ENCODE measurements at places on chromosomes 13 and 19.

GRCh38 chr13:113098162-113098732 is 7.3 kb upstream of the F7 start:
- DNase-seq = no peak

GRCh38 chr13:74253161-74253560 is 119.0 kb upstream of the KLF12 start:
- DNase-seq = no peak

DNA sequence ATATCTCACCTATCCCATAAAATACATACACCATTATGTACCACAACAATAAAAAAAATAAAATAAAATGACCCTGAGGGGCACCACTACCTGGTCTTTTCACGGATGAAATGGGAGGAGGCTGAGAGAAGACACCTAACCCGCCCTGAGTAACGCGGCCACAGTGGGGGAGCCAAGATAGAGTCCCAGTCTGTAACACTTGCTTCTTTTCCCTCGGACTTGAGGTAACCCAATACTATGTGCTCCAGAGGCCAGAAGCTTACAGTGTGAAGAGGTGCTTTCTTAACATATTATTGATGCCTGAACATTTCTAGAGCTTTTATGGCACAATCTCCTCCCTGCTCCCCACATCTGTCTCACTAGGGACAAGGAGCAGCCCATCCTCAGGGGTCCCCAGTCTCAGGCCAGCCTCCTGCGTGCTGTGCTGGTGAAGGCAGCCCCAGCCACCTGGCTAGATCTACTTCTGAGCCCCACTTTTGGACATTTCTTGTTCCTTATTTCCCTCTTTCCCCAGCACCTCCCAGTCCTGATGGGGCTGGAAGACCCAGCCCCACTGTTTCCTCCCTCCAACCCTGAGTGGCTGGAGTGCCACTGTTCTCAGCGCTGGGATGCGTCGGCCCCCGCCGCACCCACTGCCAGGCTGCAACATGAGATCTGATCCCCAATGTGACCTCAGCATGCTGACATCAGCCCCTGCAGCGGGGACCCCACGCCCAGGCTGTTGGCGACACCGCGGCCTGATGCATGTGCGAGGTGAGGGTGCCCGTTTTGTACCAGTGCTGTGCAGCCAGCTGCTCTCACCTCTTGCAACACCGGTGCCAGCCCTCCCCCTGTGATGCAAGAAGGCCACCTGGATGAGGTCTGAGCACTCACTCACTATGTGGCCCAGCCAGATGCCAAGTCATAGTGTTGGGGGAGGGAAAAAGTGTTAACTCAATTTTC is 143.3 kb downstream of the DCLK1 start:
- DNase-seq = no peak

GRCh38 chr19:12880551-12881171 is 588 bp downstream of the DNASE2 start:
- DNase-seq = no peak

DNA sequence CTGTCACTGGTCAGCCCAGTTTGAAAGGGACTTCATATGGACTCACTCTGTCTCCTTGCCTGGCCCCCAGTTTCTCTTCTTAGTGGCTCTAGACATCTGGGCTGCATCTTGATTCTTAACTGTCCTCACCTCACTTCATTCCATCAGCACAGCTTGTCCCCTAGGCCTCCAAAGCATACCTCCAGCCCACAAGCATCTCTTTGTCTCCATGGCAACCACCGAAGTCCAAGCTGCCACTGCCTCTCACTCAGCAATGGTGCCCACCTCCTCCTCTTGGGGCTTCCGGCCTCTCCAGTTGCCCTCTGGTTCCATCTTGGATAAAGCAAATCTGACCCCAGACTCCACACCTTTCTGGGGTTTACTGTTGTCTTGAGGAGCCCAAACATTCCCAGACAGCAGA is 9.9 kb upstream of the KLHL26 start:
- no peak for DNase-seq

DNA sequence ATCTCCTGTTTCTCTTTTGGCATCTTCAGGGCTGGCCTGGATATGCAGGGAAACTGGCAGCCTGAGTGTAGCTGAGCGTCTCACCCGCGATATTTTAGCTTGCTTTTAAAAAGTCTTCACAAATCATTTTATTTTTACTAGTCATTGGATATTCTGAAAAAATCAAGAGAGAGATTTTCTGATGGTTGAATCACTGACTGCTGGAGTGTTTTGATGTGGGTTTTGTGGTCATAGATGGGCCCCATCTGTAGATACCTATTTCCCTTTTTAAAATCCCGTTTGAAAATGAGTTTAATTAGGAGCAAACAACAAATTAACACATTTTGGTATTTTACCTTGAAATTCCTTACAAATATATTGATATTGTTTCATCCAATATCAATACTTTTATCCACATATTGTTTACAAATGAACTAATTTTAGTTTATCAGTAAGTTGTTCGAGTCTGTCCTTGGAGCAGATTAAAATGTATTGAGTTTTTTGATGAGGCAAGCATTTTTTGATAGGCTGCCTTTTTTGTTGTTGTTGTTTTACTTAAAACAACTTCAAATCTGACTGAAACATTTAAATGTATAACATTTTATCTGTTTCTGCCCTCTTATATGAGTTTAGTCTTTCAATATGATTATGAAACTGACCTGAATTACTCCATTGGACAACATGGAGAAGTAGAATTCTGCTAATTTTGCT is 21.5 kb upstream of the OXGR1 start:
- DNase-seq = no peak

DNA sequence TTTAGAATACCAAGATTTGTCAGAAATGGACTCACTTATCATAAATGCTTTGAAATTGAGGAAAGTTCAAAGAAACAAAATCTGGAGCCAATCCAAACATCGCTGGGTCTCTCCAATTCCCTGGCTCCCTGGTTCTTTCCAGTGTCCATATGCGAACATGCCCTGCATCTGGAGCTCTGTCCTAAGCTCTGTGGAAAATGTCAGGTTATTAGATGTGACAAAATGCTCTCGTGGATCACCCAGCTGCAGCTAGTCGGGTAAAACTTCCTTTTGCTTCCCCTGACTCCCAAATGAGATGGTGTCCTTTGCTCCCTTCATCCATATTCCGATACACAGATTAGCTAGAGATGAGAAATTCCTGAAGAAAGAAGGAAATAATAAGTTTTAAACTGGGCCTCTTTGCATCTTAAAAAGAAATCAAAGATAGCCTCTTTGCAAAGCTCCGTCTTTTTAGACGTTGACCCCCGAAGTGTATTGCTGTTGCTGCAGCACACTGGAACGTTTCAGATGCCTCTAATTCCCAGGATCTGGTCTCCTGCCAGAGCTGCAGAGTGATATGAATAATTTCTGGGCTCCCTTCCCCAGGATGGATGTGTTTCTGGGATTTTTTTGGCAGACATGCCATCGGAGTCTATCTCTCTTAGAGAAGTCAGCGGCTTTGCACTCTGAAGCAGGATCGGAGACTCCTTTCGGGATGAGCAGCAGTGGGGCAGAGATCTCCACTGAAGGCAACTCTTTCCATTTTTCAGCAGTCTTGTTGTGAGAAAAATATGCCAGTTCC is 102.9 kb downstream of the TEX26 start:
- DNase-seq = no peak

DNA sequence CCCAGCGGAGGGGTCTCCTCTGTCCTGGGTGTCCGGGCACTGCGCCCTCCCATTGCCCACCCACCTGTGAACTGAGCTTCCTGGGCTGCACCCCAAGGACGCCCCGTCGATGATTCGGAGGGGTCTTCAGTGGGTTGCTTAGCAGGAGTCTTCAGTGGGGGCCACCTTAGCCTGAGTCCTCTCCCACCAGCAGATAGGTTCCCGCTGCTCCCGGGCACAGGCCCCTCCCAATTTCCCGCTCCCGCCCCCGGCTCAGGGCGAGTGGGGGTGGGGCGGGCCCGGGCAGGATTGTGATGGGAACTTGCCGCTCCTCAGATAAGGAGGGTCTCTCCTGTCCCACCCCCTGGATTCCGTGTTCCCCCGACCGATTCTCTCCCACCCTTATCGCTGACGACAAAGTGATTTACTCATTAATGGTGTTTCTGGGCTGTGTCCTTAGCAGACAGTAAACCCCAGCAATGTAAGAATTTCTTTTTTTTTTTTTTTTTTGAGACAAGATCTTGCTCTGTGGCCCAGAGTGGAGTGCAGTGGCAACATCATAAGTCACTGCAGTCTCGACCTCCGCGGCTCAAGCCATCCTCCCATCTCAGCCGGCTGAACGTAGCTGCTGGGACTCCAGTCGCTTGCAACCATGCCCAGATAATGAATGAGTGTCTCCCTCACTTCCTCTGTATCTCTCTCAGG is 655 bp upstream of the S1PR5 start:
- DNase-seq = no peak

GRCh38 chr13:30113983-30114570 is 193.3 kb downstream of the KATNAL1 start:
- no peak for DNase-seq

DNA sequence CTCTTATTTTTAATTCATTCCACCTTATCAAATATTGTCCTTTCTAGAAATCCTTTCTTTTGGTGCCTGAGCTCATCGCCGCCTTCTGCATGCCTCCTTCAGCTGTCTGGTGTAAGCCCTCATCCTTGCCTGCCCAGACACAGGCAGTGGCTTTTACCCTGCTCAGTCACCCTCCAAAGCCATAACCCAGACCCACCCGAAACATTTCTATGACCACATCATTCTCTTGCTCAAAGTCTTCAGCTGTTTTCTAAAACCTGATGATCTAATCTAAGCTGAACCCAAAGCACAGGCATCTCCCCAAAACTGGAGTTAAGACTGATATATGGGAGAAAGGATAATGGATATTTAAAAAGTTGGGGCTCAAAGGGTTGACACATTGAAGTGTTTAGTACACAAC is 753.7 kb upstream of the SGCG start:
- DNase-seq = no peak

- DNase-seq = no peak
Observed at GRCh38 chr19:1076951-1077350, 10.0 kb downstream of the ARHGAP45 start.

GRCh38 chr13:38429916-38430315 is 80.3 kb downstream of the UFM1 start:
- DNase-seq = no peak

DNA sequence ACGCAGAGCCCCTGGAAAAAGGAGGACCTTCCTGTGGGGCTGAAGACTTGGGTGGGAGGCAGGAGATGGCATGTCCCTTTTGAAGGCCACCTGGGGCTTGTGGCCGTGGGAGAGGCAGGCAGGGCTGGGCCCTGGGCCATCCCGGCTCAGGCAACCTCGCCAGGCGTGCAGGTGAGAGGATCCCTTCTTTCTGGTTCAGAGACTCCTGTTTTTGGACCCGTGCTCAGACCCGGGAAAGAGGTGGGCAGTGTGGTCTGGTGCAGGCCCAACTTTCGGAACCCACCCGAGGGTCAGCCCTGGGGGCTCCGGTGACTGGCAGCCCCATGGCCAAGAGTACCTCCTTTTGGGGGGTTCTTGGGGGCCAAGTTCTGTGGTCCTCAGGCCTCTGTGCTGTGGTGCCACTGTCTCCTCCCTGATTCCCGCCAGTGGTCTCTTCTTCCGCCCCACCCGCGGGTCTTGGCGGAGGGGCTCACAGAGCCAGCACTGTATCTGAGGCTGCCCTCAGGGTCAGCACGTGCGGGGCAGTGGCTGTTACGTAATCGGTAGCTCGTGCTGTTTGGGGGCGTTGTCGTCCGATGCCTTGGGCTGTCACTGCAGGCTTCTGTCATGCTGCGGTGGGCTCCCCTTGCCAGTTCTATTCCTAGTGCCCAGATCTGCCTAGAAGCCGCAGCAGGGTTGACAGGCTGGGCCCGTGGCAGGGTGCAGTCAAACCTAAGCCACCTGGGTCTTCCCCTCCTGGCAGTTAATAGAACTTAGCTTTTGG is 42.7 kb downstream of the KDM4B start:
- no peak for DNase-seq

- DNase-seq = no peak
Observed at GRCh38 chr13:75371203-75371602, 110.8 kb downstream of the TBC1D4 start.

GRCh38 chr19:10517361-10517759 is at the start of gene S1PR5:
Gene S1PR5 (minus strand): TSS chr19:10517447. CDS start chr19:10515011, 2,436 bp downstream.
- DNase-seq = no peak

- DNase-seq = no peak
Observed at GRCh38 chr13:34748073-34748472, 194.0 kb upstream of the NBEA start.

DNA sequence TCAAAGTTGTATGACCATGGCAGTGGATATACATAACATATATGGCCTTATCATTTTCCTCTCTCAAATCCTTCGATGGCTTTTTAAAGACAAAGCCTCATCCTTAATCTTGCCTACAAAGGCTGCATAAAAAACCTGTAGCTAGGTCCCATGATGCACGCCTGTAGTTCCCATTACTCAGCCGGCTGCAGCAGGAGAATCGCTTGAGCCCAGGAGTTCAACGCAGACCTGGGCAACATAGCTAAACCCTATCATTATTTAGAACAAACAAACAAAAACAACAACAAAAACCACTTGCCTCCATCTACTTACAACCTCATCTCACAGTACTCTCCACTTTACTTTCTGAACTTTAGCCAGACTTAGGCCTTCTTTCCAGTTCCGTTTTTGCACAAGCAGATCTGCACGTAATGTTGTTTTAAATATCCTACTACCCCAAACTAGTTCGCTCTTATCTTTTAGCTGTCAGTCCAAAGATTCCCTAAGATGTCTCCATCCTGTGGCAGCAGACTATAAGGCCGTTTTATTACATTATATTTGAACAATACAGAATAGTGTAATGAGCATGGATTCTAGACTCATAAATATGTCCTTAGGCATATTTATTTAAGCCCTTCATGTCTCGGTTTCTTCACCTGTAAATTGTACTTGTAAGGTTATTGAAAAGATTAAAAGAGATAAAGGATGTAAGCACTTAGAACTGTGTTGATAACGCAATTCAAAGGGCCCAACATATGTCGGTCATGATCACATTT is 969 bp upstream of the POMP start:
- DNase-seq = no peak

- DNase-seq = no peak
Observed at GRCh38 chr13:106233134-106233735, 302.2 kb downstream of the EFNB2 start.

GRCh38 chr13:69565334-69565733 is 542.3 kb upstream of the ATXN8OS start:
- DNase-seq = no peak

- no peak for DNase-seq
Observed at GRCh38 chr19:39212375-39212742, 8.3 kb upstream of the SYCN start.

Measured in vagina (tissue), 2 donors.